HepG2 (cell line): ENCODE measurements at places on chromosomes 16 and 17. TPM values are rescaled to one million over a fixed set of nuclear protein-coding genes. Genes with fewer than 3 reads are reported as not detected.

Gene AOC3
- total RNA-seq: 8.7 and 10.4 TPM in 2 replicates

Gene ABCA9
- 0.04 TPM in 1 of 2 replicates, not detected in the other for total RNA-seq

Gene ABCC11
- total RNA-seq: 1.0 and 1.2 TPM in 2 replicates

Gene BICDL2
- total RNA-seq: not detected in 2 replicates

Gene FAM20A
- 5.0 and 9.3 TPM in 2 replicates for total RNA-seq

Gene NOMO2
- 122 and 217 TPM in 2 replicates for total RNA-seq

Gene KRT39
- total RNA-seq: 0.07 TPM in 1 of 2 replicates, not detected in the other

- H3K36me3 ChIP-seq: 0 out of 2 replicates have a peak, but pooled peaks cover under 1% of the 10 kb centered on the region
- no peak for DNase-seq
- peak overlapping the region; percentile 70 for H3K27ac ChIP-seq
- peaks cover 76% of the 10 kb centered on the region for H3K4me1 ChIP-seq
- H3K4me3 ChIP-seq: peak overlapping the region; percentile 73
These were observed 239 bp downstream of the PIEZO1 start for GRCh38 chr16:88784856-88785105.

- no peak overlapping the region for H3K4me3 ChIP-seq
- H3K27ac ChIP-seq: no peak overlapping the region
- H3K27me3 ChIP-seq: no peaks in the 10 kb centered on the region
- peaks cover 89% of the 10 kb centered on the region for H3K36me3 ChIP-seq
- no peaks in the 10 kb centered on the region for H3K4me1 ChIP-seq
- peak; percentile 58 for DNase-seq
These were observed 23.0 kb upstream of the SLC38A8 start for GRCh38 chr16:84065536-84066132.

GRCh38 chr16:89119661-89120141 lies 26.0 kb downstream of the ACSF3 start:
- H3K27me3 ChIP-seq: no peaks in the 10 kb centered on the region
- peaks cover 44% of the 10 kb centered on the region; the same call in 2 of the 3 replicates for H3K36me3 ChIP-seq
- DNase-seq: no peak

- no peaks in the 10 kb centered on the region for H3K36me3 ChIP-seq
- DNase-seq: no peak
- no peak overlapping the region for H3K4me3 ChIP-seq
These were observed 28.2 kb downstream of the TNFRSF13B start for GRCh38 chr17:16943541-16944333.

DNA sequence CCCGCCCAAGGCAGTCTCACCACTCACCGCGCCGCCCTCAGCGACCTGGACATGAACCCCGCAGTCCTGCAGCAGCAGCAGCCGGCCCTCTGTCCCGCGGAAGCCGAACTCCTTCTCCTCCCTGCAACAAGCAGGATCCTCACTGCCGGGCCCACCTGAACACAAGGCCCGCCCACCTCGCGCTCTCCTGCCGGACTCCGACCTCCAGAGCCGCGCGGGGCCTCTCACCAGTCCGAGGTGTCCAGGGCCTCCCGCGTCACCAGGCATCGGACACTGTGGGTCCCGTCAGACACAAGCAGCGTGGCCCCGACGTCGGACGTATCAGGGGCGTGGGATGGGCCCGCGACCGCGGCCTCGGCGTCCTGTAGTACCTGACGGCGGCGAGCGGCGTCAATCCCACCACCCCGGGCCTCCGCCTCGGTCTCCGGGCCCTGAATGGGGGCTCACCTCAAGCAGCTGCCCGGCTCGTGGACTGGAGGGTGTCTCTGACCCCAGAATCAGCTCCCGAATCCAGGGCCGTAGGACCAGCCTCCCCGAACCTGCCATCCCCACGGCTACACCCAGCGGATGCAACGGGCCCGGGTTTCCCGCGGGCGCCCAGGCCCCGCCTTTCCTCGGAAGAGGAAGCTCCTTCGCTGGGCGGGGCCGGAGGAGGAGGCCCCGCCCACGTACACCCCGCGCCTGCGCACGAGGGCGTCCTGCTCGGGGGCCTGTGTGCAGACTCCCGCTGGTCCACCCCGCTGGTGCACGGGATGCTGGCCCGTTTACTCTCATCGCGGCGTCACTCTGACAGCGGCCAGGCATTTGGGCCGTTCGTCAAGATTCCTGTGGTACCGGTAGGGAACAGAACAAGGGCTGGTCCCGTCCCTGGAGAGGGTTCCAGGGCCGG lies at the start of gene ACD:
Gene ACD (minus strand): TSS at position 586 of the 889 bp plus-strand sequence. CDS start 40 bp downstream, at position 546.
- peak; percentile 89 for DNase-seq
- H3K4me3 ChIP-seq: peak within 1 kb of the TSS; percentile 73
- peak within 1 kb of the TSS; percentile 87 for H3K27ac ChIP-seq

DNA sequence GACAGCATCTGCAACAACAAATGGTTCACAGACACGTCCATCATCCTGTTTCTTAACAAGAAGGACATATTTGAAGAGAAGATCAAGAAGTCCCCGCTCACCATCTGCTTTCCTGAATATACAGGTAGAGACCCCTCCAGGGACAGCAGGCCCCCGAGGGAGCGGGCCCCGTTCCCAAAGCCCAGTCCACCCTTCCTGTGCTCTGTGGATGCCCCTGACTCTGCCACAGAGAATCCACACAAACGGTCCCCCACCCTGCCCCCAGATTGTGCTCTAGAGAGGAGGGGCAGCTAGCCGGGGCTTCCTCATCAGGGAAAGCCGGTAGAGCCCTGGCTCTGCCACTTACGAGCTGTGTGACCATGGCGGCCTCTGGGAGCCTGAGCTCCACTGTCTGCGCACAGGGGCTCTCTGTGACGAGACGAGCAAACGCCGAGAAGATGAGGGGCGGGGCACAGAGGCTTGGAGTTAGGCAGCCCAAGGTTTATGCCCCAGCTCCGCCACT lies 84.4 kb downstream of the AMFR start:
- no peak for DNase-seq
- H3K27ac ChIP-seq: no peak overlapping the region
- no peak overlapping the region for H3K4me3 ChIP-seq
- peaks cover 16% of the 10 kb centered on the region for H3K4me1 ChIP-seq
- peaks cover 13% of the 10 kb centered on the region; the same call in 1 of the 2 replicates for H3K27me3 ChIP-seq

GRCh38 chr17:12634789-12635414 lies 30.8 kb upstream of the MYOCD start:
- H3K27me3 ChIP-seq: no peaks in the 10 kb centered on the region
- H3K27ac ChIP-seq: no peak overlapping the region
- H3K4me1 ChIP-seq: peaks cover 13% of the 10 kb centered on the region
- no peaks in the 10 kb centered on the region for H3K36me3 ChIP-seq
- H3K4me3 ChIP-seq: no peak overlapping the region
- DNase-seq: no peak
